ENCODE measurements at places on chromosomes 12 and 14. TPM values are rescaled to one million over a fixed set of nuclear protein-coding genes. Genes with fewer than 3 reads are reported as not detected.

GRCh38 chr14:35853225-35853624 lies 27.1 kb downstream of the BRMS1L start:
- DNase-seq, result no peak

DNA sequence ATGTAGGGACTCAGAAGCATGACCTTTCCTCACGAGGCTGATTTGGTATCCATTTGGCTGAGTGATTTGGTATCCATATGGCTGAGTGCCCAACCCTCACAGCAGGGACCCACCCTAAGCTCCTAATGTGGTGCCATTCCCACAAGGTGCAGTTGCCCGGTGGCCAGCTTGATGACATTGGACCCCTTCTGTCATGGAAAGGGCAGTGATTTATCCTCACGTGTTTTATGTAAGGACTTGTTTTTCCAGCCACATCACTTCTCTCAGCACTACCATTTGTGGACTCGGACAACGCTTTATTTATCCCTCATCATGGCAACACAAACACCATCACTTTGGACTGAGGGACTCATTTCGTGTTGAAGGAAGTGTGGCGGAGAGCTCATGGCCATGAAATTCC lies 8.5 kb upstream of the CDC42BPB start:
- DNase-seq, result no peak

- no peak for DNase-seq
Measured at GRCh38 chr14:70641548-70642302, at the start of gene TTC9. TTC9 (plus strand) TSS chr14:70641916; CDS start chr14:70642130, 214 bp downstream.

DNA sequence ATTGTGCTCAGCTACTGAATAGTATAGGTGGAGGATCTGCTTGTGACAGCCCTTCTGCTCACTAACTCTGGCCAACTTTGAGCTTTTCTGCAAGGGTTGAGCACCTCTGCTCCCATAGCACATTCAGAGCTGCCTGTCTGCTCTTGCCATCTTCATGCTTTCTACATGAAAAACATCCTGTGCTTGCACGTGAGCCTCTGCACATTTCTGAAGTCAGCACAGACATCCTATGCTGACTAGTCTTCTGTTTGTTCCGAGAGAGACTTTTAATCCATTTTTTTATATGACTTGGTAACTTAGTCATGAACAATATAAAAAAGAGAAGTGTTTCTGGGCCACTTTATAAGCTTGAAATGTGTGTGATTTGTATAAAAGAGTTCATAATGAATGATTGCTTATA lies 969.3 kb downstream of the TMTC2 start:
- DNase-seq, result no peak

DNA sequence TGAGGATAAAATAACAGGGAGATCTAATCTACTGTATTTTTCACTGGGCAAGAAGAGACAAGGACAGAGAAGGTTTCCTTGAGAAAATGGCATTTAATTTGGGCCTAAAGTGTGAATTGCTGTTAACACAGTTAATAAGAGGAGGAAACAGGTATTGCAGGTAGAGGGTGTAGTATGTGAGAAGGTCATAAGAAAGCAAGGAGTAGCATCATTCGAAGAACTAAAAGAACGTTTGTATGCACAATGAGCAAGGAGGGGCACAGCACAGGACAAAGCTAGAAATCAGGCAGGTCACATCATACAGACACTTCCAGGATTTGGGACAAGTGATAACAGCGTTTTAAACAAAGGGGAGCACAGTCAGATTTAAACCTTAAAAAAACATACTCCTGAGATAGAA lies 85.1 kb upstream of the PLEKHA5 start:
- no peak for DNase-seq

DNA sequence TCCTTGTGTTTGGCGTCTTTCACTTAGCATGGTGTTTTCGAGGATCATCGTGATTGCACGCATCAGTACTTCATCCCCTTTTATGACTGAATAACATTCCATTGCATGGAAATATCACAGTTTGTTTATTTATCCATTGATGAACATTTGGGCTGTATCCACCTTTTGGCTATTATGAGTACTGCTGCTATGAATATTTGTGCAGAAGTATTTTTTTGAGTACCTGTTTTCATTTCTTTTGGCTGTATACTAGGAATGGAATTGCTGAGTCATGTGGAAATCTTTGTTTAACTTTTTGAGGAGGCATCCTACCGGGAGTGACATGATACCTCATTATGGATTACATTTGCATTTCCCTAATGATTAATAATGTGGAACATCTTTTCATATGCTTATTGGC lies 66.4 kb downstream of the WNK1 start:
- no peak for DNase-seq

GRCh38 chr14:93878871-93879270 lies 48.3 kb upstream of the FAM181A start:
- DNase-seq, result no peak

The ATL1 gene
- total RNA-seq, result 15.8 TPM

Data from A172 (cell line).